ENCODE measurements at places on chromosomes 2 and 18.

- DNase-seq, result no peak
Measured at GRCh38 chr2:17296686-17297085, 221.6 kb downstream of the RAD51AP2 start.

DNA sequence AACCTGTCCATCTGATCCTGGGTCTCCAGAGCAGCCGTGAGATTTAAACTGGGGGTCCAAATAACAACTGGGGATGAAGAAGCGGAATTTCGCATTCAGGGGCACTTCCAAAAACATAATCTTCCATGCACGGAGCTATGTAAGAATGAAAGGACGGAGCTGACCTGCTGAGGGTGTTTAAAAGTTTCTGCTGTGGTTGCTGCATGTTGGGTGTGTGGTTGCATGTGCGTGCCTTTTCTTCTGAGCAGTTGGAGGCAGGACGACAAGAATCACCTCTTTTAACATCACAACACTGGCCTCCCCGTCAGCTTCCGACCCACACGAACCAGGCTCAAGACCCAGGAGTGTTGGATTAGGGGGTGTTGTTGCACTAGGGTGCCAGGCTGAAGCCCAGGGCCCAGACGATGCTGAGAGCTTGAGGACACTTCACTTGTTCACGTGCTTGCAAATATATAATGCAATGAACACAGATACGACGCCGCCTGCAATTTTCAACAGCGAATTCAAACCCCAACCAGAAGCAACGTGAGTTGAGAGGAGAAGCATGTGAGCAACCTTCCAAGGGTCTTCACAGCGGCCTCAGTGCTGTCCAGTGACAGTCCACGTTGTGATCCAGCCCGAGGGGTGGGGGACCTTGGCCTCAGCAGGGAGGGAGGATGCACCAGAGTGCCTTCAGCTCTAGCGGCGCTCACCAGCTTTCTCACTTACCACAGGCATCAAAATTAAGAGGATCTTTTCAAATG, 76.0 kb upstream of the SALL3 start:
- no peak for DNase-seq

GRCh38 chr2:241036964-241037421, 38.6 kb downstream of the SNED1 start:
- no peak for DNase-seq

- DNase-seq, result no peak
Measured at GRCh38 chr2:182904844-182905243, 38.4 kb upstream of the FRZB start.

GRCh38 chr18:26419746-26420145, 128.6 kb downstream of the KCTD1 start:
- DNase-seq, result no peak

DNA sequence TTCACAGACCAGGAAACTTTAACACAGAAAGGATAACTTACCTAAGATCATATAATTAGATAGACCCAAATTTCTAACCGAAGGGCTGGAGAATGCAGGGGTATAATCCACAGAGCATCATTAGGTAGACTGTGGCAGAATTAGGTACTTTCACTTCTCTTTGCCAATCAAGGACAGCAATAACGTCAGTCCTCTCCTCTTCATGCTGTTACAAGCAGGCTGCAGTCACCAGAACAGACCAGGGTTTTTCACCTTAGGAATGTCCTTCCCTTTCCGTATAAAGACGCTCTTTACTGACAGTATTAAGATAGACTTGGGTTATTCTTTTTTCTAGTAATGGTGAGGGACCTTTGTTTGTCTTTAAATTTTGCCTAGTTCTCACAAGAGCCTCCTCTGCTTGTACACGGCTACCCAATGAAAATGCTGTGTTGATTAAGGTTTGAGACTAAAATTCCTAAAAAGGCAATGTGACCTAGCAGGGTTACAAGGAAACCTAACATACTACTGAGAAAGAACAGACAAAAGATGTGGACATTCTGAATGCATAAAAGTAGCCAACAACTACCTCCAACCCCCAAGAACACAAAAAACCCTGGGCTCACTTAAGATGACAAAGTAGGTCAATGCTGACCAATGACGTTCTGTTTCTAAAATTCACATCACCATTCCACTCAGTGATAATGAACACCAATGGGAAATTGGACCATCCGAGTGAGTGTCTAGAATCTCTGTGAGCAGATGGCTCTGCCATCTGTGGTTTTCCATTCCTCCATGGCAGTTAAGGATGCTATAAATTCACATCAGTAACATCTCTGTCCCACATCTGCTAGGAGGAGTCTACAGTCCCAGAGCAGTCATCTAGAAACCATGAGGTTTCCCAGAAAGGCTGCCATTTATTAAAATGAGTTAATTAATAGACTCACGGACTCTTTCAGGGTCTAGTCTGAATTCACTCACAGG, 2.1 kb downstream of the PDIA6 start:
- no peak for DNase-seq

- no peak for DNase-seq
Measured at GRCh38 chr2:20212459-20212870, 12.5 kb downstream of the SDC1 start.

DNA sequence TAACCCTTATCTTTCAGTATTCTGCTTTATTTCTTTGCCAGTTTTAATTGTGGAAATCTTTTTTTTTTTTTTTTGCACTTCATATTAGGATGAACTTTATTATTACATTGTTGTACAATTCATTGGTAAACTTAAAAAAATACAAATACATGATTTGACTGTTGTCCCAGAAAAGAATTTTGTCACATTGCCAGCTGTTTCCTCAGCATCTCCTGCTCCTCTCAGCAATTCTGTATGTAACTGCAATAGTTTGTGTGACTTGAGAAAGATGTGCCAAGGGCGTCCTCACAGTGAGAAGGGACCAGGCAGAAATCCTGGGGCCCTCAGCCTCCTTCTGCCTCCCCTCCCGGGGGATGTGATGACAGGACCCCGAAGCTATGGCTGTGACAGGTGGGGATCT, 254.4 kb downstream of the NBAS start:
- no peak for DNase-seq

DNA sequence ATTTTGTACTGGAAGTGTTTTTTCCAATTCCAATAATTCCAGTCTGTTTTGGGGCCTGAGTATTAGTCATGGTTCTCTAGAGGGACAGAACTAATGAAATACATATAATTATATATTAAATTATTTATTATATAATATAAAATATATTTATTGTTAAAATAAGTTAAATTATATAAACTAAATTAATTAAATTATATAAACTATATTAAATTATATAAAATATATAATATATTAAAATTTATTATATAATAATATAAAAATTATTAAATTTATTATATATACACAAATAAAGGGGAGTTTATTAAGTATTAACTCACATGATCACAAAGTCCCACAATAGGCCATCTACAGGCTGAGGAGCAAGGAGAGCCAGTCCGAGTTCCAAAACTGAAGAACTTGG, 253.4 kb upstream of the NETO1 start:
- no peak for DNase-seq

DNA sequence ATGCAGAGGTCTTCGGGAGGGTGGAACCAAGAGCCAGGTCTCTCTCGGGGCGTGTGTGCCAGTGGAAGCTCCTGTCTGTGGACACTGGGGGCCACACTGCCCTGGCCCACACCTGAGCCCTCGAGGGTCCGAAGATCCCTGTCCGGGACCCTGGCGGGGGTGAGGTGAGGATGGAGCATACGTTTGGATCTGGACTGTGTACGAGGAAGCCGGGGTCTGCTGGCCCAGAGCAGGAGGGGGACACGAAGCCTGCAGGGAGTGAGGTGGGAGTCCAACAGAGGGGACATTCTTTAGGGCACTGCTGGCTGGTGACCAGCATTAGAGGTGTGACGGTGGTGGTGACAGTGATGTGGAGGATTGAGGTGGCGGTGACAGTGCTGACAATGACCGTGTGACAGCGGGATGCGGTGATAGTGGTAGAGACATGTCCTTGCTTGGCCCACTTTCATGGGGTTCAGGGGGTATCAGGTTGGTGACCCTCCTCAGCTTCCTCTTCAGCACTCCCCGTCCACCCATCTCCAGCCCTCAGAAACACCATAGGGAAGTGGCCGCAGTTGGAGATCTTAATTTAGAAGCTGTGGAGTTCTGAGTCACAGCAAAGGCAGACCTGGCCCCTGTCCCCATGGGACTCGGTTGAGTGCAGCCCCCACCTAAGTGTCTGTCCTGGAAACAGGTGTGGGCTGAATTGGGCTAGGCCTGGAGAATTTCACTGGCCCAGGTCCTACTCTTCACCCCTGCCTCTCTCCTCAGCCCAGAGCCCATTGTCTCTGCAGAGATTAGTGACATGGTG, 252.0 kb downstream of the DYSF start:
- no peak for DNase-seq

- DNase-seq, result peak; percentile 3
Measured at GRCh38 chr2:107936433-107937359, 49.6 kb upstream of the SLC5A7 start.

DNA sequence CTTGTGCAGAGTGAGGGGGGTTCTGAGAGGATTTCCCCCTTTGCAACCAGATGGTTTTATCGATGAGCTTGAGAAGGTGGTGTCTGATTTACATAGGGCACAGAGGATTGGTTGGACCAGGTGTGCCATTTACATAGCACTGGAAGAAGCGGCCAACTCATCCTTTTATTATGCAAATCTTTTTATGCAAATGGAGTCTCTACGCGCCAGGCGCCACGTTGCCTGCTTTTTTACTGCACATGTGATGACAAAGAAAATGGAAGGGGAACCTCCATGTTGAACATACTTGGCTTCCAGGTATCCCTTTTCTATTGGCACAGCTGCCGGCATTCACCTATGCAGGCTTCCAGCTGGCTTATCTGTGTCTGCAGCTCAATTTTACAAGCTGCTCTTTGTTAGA, 18.4 kb upstream of the TXNL4A start:
- DNase-seq, result no peak

DNA sequence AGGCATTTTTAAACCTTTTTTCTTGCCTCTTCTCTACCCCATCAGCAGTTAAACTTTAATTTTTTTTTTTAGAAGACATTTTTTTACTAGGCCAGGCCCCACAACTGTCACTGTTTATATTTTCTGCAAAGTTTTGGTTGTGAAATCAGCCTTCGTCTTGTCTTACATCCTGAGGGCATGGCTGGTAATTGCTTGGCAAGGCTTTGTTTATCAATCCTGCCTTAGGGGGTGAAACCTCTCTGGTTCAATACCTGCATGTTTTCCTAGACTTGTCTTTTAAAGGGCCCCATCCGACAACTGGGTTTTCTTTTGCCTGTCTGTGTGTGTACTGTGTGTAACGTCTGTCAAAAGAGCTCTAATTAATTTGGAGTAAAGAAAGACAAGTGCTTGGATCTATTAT, 330.0 kb upstream of the CWC22 start:
- no peak for DNase-seq

- DNase-seq, result no peak
Measured at GRCh38 chr2:142422041-142422440, 291.2 kb upstream of the LRP1B start.

GRCh38 chr2:5921081-5921642, 229.0 kb downstream of the SOX11 start:
- DNase-seq, result no peak

DNA sequence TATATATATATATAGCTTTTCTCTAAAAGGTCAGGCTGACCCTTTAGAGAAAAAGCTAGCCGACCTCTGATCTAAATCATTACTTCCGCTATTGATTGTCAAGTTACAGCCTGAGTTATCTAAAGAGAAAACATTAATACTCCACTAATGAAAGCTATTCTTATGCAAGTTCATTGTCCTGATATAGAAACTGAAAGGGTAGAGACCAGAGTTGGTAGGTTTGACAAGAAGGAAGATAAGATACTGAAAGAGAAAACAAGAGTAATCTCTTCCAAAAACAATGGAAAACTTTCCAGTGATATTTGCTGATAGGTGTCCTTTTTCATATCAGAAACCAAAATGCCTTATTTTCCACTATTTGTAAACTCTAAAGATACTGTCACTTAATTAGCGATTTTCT, 62.8 kb upstream of the SLC39A10 start:
- DNase-seq, result no peak
